ENCODE measurements at places on chromosomes 11 and 22.

DNA sequence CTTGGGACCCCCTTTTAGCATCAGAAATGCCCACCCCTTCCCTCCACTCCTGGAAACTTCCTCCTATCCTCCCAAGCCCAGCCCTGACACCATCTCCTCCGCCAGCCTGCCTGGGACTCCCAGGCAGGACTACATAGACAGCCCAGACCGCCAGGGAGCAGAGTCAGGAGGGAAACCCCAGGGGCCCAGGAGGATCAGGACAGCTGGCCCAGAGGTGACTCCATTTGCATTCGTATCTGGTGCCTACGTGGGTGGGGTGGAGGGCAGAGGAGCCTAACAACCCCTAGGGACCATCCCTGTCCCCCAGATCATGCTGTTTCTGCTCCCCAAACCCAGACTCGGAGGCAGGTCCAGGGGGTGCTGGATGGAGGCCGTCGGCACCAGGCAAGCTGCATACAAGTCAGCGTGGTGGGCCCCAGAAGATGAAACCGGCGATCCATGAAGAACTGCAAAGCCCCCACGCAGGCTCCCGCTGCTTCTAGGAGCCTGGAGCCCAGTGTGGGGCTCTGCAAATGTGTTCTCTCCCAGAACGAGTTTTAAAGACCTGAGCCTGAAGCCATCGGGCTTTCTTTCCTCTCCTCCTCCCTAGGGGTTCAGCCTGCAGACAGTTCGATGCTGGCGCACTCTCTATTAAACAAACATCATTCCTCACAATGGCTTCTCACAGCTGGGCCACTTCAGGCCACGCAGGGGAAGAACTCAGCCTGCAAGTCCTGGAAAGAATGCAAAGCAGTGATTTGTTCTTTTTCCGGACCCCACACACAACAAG is 1506.8 kb downstream of the BRD1 start:
- DNase-seq = no peak

DNA sequence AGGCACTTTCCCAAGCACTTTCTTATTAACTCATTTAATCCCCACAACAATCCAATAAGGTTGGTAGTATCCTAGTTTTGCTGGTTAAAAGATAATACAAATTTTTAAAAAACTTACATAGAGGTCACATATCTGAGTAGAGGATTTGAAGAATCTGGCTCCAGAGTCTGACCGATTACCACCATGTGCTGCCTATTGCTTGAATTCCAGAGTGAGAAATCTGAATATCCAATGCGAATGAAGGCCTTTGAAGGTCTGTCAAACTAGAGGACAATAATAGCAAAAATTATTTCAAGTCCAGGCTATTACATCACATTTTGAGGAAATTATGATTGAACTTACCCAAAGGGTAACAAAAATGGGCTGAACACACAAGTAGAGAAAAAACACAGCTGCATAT is 77.8 kb upstream of the BIRC3 start:
- DNase-seq = no peak

DNA sequence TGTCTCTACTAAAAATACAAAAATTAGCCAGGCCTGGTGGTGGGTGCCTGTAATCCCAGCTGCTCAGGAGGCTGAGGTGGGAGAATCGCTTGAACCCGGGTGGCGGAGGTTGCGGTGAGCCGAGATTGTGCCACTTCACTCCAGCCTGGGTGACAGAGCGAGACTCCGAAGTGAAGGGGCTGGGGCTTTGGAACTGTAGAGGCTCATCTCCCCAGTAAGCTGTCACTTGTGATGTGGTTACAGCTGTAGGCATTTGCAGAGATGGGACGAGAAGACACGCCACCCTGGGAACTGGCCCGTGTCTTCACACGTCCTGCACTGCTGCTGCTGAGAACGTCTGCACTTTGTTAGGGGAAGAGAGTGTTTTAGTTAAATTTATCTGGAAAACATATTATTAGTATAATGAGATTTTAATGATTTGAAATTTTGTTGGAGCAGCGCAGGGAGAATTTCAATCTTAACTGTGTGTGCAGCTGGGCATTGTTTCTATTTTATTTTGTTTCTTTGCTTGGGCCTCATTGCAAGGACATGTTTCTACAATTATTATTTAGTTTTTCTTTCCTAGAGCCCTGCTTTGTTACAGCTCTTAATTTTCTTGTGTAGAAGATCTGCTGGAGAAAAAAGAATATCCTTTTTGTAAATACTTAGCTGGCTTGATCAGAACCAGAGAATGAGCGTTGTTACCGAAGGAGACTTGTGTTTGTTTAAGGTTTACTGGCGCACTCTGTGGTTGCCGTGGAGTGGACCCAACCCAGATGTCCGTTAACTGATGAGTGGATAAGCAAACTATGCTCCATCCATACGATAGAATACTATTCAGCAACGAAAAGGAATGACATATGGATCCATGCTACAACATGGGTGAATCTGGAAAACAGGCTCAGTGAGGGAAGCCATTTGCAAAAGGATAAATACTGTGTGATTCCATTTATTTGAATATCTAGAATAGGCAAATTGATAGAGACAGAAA is 18.4 kb downstream of the PARVB start:
- no peak for DNase-seq

DNA sequence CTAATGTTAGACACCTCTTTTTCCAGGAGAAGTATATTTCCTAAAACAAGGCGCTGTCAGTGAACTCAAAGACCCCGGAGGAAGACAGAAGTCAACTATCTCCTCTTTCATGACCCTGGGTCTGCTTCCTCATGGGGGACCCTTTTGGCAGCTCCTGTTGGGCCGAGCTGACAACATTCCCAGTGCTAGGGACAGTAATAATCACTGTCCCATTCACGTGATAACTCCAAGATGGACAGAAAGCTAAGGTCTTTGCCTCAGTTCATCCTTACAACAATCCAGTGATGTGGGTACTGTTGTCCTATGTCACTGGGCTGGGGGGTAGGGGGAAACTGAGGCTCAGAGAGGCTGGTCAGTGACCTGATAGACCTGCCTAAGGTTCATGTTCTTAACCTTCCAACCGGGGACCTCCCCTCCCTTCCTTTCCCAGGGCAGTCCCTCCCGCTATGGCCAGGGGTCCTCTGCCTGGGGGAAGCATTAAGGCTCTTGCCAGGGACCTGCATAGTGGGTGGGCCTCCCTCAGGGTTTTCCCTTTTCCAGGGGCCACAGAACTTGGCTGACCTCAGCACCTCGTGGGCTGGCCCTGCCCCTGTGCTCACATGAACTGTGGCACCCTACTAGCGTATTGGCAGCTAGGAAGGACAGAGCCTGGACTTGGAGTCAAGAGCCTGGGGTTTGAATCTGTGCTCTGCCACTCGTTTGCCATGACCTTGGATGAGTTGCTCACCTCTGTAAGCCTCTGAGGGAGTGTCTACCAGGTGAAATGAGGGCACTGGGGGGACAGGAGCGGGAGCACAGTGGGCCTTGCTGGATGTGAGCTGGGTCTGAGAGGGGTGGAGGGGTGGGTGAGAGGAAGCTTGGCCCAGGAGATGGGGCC is 53.6 kb downstream of the LRRC32 start:
- no peak for DNase-seq

DNA sequence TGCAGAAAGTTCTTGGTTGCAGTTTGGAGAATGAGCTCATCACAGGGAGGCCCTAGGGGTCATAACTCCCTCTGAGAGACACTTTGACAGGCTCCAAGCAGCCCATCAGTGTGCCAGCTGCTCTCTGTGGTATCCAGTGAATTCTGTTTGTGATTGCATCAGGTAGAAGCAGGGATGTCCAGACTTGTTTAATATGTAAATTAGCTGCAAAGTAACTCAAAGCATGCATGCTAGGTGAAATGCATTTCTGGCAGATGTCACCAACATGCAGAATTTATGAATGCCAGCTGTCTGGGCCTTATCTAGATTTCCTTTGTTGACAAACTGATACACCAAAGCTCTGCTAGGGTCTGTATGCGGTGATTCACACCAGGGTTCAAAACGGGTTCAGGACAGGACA is 123.6 kb upstream of the MTNR1B start:
- no peak for DNase-seq

DNA sequence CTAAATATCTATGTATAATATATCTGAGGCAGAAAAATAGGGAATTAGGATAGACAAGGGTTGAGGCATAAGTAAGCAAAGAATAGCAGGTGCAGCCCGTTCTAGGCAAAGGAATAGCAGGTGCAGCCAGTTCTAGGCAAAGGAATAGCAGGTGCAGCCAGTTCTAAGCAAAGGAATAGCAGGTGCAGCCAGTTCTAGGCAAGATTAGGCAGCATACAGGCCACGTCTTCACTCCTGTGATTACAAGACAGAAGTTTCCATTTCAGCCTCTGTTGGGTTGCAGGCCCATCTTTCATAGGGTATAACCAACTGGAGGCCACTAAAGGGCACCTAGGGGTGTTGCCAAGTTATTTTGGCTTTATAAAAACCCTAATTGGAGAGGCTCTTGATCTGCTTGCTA is 28.8 kb upstream of the CHORDC1 start:
- no peak for DNase-seq

GRCh38 chr22:38467904-38468442 is at the start of gene KDELR3:
TSS of gene KDELR3 (plus strand) at chr22:38468096. CDS start at chr22:38468234, 138 bp downstream.
- peak; percentile 29 for DNase-seq

DNA sequence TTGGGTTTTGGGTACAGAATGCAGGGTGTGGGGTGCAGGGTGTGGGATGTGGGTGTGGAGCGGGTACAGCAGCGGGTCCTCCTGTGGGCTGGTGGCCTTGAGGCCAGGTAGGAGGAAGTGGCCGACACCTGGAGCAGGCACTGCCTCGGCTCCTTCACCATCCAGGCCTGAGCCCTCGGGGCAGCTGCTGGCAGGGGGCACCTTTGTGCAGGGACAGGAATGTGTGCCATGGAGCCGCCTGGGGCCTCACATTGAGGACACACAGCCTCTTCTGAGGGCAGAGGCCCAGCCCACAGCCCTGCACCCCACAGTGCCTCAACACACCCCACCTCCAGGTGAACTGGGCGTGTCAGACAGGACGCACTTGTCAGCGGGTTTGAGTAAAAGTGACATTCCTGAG is 984.0 kb downstream of the BRD1 start:
- no peak for DNase-seq

DNA sequence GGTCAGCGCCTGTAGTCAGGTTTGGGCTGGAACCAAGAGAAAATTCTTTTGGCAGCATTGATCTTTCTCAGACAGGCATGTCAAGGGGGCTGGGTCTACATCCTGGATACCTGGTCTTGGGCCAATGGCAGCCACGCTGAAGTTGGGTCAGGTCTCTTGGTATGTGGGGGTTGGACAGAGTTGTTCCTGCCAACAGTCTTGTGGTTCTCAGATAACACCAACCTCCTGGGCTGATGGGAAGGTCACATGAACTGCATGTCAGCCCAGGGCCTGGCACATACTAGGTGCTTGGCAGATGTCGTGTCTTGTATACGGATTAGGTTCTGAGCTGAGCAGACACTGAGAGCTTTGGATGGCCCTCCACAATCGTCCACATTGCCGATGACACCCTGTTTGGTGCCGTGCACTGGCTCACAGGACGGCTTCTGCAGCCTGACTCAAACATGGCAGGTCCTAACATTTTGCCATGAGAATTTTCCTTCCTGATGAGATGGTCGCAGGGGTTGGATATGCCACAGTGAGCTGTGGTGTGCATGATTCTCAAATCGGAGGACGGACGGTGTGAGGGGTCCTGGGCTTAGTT is 42.0 kb downstream of the FBLN1 start:
- no peak for DNase-seq

DNA sequence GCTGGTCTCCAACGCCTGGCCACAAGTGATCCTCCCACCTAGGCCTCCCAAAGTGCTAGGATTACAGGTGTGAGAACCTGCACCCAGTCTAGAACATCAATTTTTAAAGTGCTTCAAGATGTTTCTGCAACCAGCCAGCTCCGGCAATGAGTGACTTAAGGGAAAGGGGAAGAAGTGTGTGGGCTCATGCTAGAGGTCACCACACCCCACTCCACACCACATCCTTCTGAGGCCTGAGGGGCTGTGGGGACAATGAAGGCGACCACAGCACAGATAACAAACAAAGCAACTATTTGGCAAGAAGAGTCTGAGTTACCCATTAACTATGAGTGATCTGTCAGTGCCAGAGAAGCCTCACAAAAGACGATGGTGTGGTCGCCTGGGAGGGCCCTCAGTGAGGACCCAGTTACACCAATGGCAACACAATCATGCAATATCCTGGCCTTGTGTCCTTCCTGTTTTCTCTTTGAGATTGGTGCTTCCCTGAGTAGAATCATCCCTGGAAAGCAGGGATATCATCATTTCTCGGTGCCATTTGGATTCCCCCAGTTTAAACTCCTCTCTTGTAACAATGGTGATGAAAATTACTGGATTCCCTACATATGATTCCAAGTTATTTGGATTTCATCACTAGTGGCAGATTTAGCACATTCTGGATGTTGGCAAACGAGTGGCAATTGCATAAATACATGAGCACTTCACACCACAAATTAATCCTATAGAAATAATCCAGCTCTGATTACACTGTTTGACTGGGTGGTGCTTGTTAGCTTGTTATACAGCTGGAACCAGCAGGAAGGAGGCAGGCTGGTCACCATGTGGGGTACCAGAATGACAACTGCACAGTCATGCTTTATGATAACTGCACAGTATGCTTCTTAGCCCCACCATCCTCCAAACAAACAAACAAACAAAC is 18.4 kb downstream of the ABTB2 start:
- no peak for DNase-seq

GRCh38 chr11:29343465-29344333 is 673.1 kb downstream of the KCNA4 start:
- no peak for DNase-seq

GRCh38 chr11:83140691-83141455 is 16.1 kb upstream of the PCF11 start:
- DNase-seq = no peak

DNA sequence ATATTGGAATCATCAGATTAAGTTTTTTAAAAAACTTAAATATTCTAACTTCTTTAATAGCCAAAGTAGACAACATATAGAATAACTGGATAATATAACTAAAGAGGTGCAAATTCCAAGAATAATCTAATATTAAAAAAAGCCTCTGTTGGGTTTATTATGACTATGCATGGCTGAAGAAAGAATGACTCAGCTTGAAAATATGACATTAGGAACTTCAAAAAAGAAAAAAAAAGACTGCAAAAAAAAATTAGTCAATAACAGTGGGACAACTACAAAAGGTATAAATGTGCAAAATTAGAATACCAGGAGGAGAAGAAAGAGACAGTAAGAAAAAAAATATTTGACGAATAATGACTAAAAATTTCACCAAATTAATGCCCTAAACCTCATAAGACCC is 1178.0 kb downstream of the JRKL start:
- no peak for DNase-seq

- no peak for DNase-seq
Observed at GRCh38 chr11:105456950-105457349, 152.9 kb upstream of the GRIA4 start.

DNA sequence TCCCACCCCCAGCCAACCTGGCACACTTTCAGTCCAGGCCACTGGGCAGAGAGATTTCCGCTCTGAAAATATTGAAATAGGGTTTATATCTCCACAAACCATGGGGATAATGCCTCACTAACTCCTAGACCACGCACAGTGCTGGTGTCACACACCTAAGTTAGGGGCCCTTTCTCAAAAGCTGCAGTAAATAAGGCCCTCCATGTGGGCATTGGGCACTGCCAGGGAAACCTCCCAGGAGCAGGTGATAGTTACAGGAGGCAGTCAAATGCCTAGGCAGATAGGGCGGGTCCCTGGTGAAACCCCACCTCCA is 3.1 kb upstream of the IL10RA start:
- no peak for DNase-seq

GRCh38 chr11:77147668-77148321 is 19.7 kb downstream of the MYO7A start:
- DNase-seq = no peak
